ENCODE measurements at places on chromosomes 16 and 17.

DNA sequence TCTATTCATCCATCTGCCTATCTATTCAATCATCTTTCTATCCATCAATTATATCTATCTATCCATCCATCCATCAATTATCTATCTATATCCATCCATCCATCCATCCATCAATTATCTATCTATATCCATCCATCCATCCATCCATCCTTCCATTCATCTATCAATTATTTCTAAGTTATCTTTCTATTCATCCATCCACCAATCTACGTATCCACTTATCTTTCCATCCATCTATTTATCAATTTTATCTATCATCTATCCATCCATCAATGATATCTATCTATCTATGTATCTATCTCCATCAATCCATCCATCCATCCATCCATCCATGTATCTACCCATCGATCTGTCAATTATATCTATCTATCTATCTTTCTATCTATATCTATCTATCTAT is 158.4 kb upstream of the ZKSCAN2 start:
- DNase-seq = no peak
- H3K27ac ChIP-seq = no peak overlapping the region
- no peak overlapping the region for H3K4me3 ChIP-seq
- H3K4me1 ChIP-seq = no peaks in the 10 kb centered on the region

- no peaks in the 10 kb centered on the region for H3K36me3 ChIP-seq
- no peak overlapping the region for H3K4me3 ChIP-seq
- H3K4me1 ChIP-seq = no peaks in the 10 kb centered on the region
- DNase-seq = no peak
- no peaks in the 10 kb centered on the region for H3K27me3 ChIP-seq
Observed at GRCh38 chr16:86649875-86650274, 71.5 kb downstream of the FOXL1 start.

GRCh38 chr17:9813166-9813565 is 8.7 kb downstream of the GSG1L2 start:
- H3K27me3 ChIP-seq = no peaks in the 10 kb centered on the region
- H3K27ac ChIP-seq = no peak overlapping the region

GRCh38 chr16:21071741-21072140 is 78.9 kb downstream of the DNAH3 start:
- no peaks in the 10 kb centered on the region for H3K27me3 ChIP-seq
- no peaks in the 10 kb centered on the region for H3K4me1 ChIP-seq
- H3K4me3 ChIP-seq = no peak overlapping the region

DNA sequence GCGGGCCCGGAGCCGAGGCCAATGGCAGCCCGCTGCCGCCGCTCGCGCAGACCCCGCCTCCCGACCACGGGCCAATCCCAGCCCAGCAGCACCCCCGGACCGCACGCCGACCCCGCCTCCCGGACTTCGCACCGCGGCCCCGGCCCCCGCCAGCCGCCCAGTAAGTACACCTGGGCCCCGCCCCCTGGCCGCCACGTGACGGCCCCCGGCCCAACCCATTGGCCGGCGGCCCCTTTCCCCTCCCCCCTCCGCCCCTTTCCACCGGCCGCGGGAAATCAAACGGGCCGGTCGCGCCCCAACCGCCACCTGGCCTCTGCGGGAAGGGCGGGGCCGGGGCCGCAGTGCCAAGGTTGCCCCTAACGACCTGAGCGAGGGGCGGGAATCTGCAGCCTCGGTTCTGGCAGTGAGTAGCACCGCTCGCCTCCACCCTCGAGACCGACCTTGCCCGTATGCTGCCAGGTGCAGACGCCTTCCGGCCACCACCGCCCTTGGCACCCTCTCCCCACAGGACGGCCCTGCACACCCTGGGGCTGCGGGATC is at the start of gene YBX2:
Gene YBX2, minus strand, starts transcription at position 26 of the 540 bp plus-strand sequence. CDS start 139 bp downstream, outside the sequence.
- peak; percentile 94 for DNase-seq
- no peaks in the 10 kb centered on the region for H3K36me3 ChIP-seq
- H3K4me3 ChIP-seq = peak within 1 kb of the TSS; percentile 26
- peaks cover 16% of the 10 kb centered on the region for H3K4me1 ChIP-seq
- peaks cover 4% of the 10 kb centered on the region for H3K27me3 ChIP-seq

GRCh38 chr17:74326506-74326905 is 480 bp downstream of the KIF19 start:
- no peaks in the 10 kb centered on the region for H3K36me3 ChIP-seq
- no peak overlapping the region for H3K27ac ChIP-seq
- H3K4me3 ChIP-seq = peak overlapping the region; percentile 27
- H3K4me1 ChIP-seq = no peaks in the 10 kb centered on the region
- H3K27me3 ChIP-seq = peaks cover 21% of the 10 kb centered on the region

DNA sequence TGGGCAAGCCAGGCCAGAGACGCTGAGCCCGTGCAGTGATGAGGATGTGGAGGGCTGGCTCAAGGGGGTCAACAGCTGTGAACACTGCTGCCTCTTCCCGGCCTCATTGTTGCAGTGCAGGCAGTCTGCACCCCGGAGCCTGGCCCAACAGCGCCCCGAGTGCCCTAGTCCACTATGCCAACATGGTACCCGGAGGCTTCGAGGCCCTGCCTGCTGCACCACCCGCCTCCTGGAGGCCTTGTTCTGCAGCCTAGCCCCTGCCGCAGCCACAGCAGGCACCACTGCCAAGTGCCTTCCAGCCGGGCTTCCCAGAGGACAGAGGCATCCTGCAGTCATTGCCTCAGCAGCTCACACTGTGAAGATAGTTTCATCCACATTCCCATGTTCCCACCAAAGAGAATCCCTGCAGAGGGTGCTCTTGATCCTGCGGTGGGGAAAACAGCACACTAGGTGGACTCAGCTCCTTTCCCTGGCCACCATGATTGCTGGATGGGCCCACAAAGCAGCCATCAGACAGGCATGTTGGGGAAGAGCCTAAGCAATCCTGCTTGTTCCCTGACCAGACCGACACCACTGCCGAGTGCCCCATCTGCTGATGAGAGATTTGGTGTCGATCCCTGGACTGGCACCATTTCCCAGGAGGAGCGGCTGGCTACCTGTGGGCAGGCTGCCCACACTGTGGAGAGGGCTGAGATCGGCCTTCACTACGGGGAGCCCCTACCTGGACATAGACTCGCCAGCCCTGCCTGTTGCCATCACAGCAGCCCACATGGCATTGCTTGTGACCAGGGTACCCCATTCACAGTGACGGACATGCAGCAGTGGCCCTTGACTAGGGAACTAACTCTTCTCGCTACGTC is 44.9 kb downstream of the USP22 start:
- no peaks in the 10 kb centered on the region for H3K4me1 ChIP-seq
- H3K27ac ChIP-seq = no peak overlapping the region
- H3K36me3 ChIP-seq = peaks cover 9% of the 10 kb centered on the region
- no peaks in the 10 kb centered on the region for H3K27me3 ChIP-seq

- no peaks in the 10 kb centered on the region for H3K36me3 ChIP-seq
- no peak for DNase-seq
- no peak overlapping the region for H3K4me3 ChIP-seq
- no peaks in the 10 kb centered on the region for H3K4me1 ChIP-seq
- no peaks in the 10 kb centered on the region for H3K27me3 ChIP-seq
Observed at GRCh38 chr17:42281571-42282096, 5.4 kb upstream of the STAT5B start.

DNA sequence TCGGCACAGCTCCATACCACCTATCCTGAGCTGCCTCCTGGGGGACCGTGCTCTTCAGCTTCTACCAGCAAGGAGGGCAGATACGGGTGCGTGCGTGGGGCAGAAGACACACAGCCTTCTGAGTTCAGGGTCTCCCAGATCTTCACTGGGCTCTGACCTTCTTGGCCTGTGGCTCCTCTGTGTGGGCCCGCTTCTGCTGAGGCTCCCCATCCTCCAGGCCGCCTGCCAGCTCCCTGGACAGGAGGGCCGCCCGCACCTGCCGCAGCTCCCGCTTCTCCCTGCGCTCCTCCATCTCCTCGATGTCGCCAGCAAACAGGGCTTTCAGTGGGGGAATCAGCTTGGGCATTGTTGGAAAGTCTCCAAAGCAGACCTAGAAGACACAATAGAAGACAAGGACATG is 25.2 kb downstream of the ELAC2 start:
- H3K4me3 ChIP-seq = no peak overlapping the region
- no peak overlapping the region for H3K27ac ChIP-seq
- no peaks in the 10 kb centered on the region for H3K27me3 ChIP-seq
- H3K4me1 ChIP-seq = no peaks in the 10 kb centered on the region
- H3K36me3 ChIP-seq = peaks cover 19% of the 10 kb centered on the region
- DNase-seq = no peak

DNA sequence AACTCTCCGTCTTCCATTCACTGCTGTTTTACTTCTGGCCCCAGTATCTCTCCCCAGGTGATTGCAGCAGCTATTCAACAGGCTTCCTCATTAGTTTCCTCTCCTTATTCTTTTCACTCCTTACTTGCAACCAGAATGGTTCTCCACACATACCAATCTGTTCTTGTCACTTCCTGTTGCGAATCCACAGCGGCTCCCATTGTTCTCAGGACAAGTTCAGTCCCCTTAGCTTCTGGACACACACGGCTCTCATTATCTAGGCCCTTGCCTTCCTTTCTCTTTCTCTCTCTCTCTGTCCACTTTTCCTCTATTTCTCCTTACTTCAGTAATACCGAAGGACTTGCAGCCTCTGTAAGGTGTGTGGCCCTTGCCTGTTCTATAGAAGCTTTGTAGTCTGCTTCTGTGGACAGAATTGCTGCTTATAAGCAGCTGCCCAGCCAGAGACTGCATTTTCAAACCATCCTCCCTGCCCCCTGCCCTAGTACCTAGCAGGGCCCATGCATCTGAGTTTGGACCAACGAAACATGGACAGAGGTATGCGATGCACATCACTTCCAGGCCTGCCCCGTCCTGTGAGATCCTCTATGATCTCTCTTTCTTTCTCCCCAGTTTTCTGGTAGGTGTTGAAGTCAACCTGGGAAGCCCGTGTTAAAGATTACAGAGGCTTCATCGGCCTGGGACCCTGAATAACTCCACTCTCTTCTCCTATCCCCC is 45.7 kb downstream of the VAT1L start:
- H3K4me1 ChIP-seq = no peaks in the 10 kb centered on the region
- no peak overlapping the region for H3K27ac ChIP-seq
- no peaks in the 10 kb centered on the region for H3K36me3 ChIP-seq
- no peak overlapping the region for H3K4me3 ChIP-seq
- no peak for DNase-seq

DNA sequence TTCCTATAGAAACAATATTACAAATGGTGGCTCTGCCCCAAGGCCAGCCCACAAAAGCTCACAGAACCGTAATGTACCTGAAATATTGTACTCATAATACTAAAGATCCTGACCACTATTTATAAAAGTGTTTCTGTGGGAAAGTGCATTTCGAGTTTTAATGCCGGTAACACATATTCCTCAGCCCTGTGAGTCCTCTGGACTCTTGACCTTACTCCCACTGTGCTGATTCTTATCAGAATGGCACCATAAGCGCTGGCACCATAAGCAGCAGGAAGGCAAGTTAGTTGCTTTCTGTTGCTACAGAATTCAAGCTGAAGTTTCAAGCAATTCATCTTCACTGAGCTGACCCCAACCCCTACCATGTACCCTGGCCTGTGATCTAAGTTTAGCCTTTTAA is 36.4 kb upstream of the MED13 start:
- no peaks in the 10 kb centered on the region for H3K4me1 ChIP-seq
- H3K36me3 ChIP-seq = no peaks in the 10 kb centered on the region
- no peak overlapping the region for H3K4me3 ChIP-seq
- H3K27ac ChIP-seq = no peak overlapping the region
- DNase-seq = no peak
- H3K27me3 ChIP-seq = no peaks in the 10 kb centered on the region

DNA sequence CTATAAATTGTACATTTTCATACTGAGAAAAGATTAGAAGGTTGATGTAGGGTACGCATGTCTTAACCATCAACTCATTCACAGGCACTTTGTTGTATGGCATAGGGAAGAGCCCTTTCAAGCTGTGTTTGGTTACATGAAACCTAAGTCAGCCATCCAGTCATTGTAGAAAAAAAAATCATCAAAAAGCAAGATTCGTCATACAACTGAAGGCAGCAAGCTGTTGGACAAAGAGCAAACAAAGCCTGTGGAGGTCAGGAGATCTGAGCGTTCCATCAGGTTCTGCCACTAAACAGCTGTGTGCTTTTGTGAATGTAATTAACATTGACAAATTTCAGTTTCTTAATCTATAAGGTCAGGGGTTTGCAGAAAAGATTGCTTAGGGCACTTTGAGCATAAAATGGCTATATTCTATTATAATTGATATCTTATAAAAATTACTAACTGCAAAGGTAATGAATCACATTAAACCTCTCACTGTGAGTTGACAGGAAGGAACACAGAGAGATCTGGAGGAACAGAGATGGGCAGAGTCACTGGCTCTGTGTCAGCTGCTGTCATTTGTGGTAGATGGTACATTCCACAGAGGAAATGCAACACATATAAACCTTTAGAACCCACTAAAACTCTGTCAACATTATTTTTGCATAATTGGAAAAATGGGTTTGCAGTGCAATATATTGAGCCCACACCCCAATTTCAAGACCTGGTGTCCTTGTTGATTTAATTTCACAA is 66.3 kb upstream of the MYOCD start:
- no peaks in the 10 kb centered on the region for H3K4me1 ChIP-seq
- no peak for DNase-seq
- no peak overlapping the region for H3K27ac ChIP-seq
- H3K36me3 ChIP-seq = no peaks in the 10 kb centered on the region
- H3K4me3 ChIP-seq = no peak overlapping the region

- H3K4me1 ChIP-seq = no peaks in the 10 kb centered on the region
- H3K27me3 ChIP-seq = no peaks in the 10 kb centered on the region
- H3K36me3 ChIP-seq = no peaks in the 10 kb centered on the region
- H3K27ac ChIP-seq = no peak overlapping the region
- no peak for DNase-seq
- H3K4me3 ChIP-seq = no peak overlapping the region
Observed at GRCh38 chr16:25264597-25264996, 7.0 kb upstream of the ZKSCAN2 start.

- H3K27me3 ChIP-seq = peaks cover 33% of the 10 kb centered on the region
- H3K36me3 ChIP-seq = no peaks in the 10 kb centered on the region
- H3K4me3 ChIP-seq = no peak overlapping the region
Observed at GRCh38 chr17:4587195-4587594, 2.9 kb downstream of the SMTNL2 start.

GRCh38 chr17:78501241-78502036 is 75.8 kb downstream of the DNAH17 start:
- no peak for DNase-seq
- no peak overlapping the region for H3K27ac ChIP-seq
- no peaks in the 10 kb centered on the region for H3K27me3 ChIP-seq
- H3K36me3 ChIP-seq = no peaks in the 10 kb centered on the region
- no peak overlapping the region for H3K4me3 ChIP-seq

DNA sequence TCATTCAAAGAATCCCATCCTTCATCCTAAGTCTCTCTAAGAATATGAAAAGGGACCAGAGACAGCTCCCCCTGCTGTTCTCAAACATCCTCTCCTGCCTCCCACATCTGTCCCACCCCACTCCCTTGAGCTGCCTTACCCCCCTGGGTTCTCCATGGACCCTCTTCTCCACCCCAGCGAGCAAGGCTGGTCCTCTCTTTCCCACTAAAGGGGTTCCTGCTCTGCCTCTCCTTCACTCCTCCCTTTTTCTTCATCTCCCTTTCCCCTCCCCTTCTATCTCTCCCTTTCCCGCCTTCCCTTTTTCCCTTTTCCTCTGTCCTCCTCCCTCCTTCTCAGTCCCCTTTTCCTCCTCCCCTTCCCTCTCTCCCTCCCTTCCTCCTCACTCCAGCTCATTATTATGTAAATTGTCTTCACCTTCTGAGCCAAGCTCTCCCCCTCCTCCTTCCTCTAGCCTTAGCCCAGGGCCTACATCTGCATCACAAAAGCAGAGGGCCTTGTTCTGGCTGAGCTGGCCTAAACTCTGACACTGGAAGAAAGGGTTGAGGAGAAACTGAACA is 90.0 kb downstream of the GNAO1 start:
- H3K36me3 ChIP-seq = no peaks in the 10 kb centered on the region
- no peak overlapping the region for H3K4me3 ChIP-seq
- no peaks in the 10 kb centered on the region for H3K4me1 ChIP-seq
- no peak for DNase-seq
- H3K27me3 ChIP-seq = no peaks in the 10 kb centered on the region
